ENCODE measurements at places on chromosomes 11 and 22. TPM values are rescaled to one million over a fixed set of nuclear protein-coding genes. Genes with fewer than 3 reads are reported as not detected.

DNA sequence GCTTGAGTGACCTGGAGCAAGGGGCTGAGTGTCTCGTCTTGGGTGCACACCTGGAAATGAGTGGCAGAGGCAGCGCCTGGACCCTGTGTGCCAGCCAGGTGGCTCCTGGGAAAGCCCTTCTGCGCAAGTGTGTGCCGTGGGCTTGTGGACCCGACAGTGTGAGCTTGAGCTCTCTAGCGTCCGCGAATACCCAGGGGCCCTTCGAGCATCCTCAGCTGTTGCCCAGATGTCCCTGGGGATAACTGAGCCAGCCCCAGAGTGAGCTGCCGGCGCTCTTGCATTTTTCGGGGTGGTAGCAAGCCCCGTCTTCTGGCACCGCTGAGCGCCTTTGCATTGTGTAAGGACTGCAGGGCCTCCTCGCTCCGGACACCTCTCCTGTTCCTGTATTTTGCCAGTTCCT, 399.2 kb downstream of the TBC1D22A start:
- DNase-seq = no peak

Gene APOA1
- not detected for total RNA-seq

DNA sequence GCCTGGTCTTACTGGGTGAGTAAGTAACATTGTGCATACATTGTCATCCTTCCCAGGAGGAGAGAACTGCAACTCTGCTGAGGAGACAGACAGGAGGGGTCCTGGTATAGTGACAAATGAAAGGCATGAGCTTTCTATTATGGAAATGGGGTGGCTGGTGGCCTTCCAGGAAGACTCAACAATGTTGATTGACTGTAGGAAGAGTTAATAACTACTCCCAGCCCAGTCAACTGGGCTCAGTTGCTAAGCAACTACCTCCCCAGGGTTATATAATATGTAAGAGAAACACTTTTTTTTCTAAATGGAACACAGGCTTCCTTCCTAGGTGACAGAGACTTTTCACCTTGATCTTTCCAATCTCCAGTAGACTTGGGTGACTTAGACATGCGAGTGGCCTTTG, 28.2 kb downstream of the SEZ6L start:
- no peak for DNase-seq

Gene RAG2
- not detected for total RNA-seq

Gene C11orf24
- total RNA-seq = 18.3 TPM

DNA sequence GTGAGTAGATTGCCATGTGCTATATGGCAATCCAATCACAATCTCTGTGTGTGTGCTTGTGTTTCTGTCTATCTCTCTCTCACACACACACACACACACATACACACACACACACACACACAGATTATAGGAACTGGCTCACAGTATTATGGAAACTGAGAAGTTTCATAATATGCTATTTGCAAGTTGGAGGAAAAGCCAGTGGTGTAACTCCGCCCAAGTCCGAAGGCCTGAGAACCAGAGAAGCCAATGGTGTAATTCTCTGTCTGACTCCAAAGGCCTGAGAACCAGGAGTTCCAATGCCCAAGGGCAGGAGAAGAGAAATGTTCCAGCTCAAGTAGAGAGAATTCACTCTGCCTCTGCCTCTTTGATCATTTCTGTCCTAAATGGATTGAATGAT, 37.2 kb downstream of the GLYATL2 start:
- DNase-seq = no peak

DNA sequence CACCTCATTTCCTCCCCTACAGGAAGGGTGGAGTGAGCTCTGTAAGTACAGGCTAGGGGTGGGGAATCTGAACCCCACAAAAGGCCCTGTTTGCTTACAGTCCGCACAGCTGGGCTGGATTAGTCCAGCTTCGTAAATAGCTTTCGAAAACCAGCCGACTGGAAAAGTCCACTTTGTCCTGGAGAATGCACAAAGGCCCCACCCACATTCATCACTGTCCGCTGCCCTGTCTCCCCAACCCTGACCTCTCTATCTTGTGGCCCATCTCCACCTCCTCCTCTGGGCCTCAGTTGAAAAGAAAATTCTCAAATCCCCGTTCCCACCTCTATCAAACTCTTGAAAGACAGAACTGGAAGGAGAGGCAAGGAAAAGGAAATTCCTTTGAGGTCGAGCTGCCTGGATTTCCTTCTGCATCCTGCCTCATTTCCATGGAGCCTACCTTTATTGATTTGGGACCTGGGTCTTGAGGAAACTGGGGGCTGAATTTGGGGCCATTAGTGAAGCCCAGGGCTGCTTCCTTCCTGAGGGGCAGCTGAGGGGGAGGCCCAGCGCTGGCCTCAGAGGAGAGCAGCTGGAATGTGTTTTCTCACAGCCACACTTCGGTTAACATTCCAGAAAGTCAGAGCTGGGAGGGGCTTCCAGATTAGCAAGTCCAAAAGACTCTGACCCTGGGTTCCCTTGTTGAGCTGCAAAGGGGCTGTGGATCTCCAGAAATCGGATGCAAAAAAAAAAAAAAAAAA, 147.6 kb downstream of the FBXO7 start:
- DNase-seq = no peak

Gene OR5B21
- not detected for total RNA-seq

Gene OR52R1
- not detected for total RNA-seq

Gene SYT12
- 2.0 TPM for total RNA-seq

DNA sequence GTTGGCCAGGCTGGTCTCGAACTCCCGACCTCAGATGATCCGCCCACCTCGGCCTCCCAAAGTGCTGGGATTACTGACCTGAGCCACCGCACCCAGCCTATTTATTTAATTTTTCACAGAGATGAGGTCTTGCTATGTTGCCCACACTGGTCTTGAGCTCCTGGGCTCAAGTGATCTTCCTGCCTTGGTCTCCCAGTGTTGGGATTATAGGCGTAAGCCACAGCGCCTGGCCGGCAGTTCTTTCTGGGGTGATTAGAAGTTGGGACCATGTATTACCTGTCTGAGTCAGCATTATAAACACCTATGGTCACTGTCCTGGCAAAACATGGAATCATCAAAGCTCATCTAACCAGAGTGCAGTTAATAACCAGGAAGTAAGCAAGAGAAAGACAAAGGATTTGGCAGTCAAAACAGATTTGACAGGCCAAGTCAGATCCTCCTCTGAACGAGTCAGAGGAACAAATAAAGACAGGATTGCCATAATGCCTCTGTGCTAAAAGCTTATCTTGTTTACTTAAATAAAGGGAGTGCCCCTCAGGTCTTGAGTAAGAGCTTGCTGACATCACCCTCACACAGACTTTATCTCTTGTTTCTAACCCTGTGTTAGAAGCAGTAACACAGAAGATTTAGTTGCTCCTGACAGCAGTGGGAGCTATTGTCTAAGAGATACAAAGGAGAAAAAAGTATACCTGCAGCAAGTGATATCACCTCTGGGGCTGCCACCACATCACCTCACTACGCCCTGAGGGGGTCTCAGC, 3.7 kb downstream of the SERPIND1 start:
- peak; percentile 98 for DNase-seq

GRCh38 chr11:106482917-106483785, 405.7 kb downstream of the AASDHPPT start:
- DNase-seq = peak; percentile 75

- DNase-seq = no peak
These were observed 29.7 kb upstream of the CACNG2 start for GRCh38 chr22:36733271-36733670.

Gene GCAT
- 12.8 TPM for total RNA-seq

GRCh38 chr11:95153857-95154246, 64.2 kb downstream of the ENDOD1 start:
- no peak for DNase-seq

- DNase-seq = no peak
These were observed 109.8 kb upstream of the FGF3 start for GRCh38 chr11:69928975-69929374.

Gene SPI1
- total RNA-seq = not detected

Gene SCGB1C1
- total RNA-seq = not detected

Gene BDNF
- 0.79 TPM for total RNA-seq

- no peak for DNase-seq
These were observed 16.1 kb downstream of the LRRC75B start for GRCh38 chr22:24576778-24577177.

DNA sequence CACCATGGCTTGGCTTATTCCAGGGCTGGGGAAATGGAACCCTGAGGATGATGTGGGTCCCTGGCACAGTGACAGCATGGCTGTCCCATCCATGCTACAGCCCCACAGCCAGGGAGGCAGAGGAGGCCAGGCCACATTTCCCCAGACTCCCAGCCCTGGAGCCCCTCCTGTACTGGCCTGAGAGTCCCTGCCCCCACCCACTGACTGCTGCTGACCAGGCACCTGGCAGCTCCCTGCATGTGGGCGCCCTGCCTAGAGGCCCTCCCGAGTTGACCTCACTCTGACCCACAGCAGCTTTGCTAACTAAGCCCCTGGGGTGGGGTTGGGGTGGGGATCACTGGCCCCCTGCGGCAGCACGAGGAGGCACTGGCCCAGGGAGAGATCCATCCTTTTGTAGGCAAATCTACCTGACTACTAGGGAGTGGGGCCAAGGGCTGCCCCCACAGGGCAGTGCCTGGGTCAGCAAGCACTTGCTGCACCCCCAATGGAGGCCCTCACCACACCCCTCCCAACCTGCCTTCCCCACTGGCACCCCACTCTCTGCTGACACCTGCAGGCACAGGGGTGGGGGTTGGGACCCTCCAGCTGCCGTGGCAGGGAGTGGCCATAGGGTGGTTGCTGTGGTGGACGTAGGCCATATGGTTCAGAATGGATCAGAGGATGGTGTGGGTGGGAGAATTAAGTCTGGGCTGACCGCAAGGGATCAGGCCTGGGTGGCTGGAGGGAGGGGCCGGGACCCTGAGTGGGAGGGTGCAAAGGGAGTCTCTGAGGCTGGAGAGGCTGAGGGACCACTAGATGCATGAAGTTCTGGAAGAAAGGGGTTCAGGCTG, 17.4 kb downstream of the ARVCF start:
- no peak for DNase-seq

All from bronchial epithelial cell (primary cell).